Spinal cord (tissue), 10 donors: ENCODE measurements at places on chromosomes 6 and 20.

GRCh38 chr6:136608991-136609390 lies 58.8 kb upstream of the MAP7 start:
- no peak for DNase-seq

DNA sequence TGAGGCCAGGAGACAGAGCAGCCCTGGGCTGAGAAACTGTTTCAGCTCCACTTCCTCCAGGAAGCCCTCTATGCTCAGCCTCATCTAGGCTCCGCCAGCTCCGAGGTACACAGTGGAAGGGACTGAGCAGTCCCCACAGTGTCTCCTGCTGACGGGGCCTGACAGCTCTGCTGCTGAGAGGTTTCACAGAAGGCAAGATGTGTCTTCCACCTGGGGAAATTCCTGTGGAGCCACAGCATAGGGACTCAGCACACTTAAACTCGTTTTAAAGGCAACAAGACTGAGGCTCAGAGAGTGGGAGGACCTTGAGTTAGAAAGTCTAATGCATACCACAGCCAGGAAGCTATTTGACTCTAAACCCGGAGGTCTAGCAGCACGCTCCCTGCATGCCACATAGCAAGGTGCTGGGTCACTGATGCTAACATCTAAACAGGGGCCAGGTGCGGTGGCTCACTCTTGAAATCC lies 6.8 kb downstream of the ADA start:
- DNase-seq, result no peak

- no peak for DNase-seq
These were observed 94.4 kb upstream of the HS3ST5 start for GRCh38 chr6:114437235-114437634.

GRCh38 chr6:14092838-14093789 lies 24.5 kb upstream of the CD83 start:
- peak; percentile 71 for DNase-seq

- DNase-seq, result no peak
These were observed 10.4 kb upstream of the ACTR5 start for GRCh38 chr20:38737887-38738286.

DNA sequence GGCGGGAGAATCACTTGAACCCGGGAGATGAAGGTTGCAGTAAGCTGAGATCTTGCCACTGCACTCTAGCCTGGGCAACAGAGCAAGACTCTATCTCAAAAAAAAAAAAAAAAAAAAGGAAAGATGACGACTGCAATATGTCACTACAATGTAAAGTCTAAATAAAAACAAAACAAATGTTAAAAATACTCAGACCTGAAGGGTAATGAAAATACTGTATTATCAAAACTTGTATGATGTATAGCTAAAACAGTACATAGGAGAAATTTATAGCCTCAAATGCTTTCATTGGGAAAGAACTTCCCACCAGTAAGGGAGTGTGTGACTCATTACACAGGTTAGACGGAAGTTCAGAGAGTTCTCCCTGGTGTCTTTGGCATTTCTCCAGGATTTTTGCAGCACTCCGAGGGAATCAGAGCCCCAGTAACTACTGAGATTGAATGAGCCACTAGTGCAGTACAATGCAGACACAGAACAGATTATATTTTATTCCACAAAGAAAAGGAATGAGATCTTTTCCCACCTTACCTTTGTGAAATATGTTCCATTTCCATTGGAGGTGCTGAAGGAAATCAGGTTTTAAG lies 12.5 kb upstream of the RALGAPB start:
- DNase-seq, result no peak

DNA sequence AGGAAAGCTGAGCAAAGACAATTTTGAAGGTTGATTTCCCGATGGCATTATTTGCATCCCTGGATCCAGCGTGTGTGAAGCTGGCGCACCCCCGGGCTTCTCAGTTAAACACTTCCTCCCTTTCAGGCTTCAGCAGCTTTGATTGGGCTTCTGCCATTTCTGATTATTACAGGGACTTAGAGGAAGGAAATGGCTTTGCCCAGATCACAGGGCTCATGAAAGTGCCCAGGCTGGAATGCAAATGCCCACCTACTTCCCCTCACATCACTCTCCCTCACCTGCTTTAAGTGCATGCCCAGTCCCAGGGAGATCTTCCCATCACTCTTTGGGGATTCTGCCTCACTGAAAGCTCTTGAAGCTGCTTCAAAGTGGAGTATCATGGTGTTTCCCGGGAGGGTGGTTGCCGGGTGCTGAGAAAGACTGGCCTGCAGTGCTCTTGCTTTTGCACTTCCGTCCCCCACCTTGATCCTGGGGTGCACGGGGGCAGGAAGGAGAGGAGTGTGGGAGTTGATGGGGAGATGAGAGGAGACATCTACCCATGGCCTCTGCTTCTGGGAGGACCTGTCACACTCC lies 28.3 kb downstream of the PHACTR3 start:
- peak; percentile 49 for DNase-seq

- DNase-seq, result no peak
These were observed 80.4 kb downstream of the SULF2 start for GRCh38 chr20:47704746-47705496.

DNA sequence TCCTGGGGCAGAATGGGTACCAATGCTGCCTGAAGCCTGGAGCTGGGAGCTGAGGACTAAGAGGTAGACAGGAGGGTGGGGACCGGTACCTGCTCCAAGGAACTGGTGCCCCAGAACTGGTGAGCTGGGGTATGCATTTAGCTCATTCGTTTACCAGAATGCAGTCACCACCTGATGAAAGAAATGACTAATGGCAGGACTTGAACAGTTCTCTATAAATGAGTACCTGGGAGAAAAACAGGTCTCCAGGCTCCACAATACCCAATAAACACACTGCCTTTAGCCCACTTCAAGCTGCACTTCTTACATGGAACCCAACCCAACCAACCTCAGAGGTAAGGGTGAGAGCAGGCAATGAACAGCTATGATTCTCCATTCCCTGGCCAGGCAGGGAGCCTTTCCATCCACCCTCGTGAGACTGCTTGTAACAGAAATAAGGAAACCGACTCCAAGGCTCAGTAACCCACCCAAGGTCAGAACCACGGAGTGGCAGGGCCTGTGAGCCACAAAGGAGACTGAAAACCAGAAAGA lies 15.4 kb downstream of the FKBP1A start:
- no peak for DNase-seq

- no peak for DNase-seq
These were observed 26.0 kb downstream of the KLHL31 start for GRCh38 chr6:53639520-53639919.

DNA sequence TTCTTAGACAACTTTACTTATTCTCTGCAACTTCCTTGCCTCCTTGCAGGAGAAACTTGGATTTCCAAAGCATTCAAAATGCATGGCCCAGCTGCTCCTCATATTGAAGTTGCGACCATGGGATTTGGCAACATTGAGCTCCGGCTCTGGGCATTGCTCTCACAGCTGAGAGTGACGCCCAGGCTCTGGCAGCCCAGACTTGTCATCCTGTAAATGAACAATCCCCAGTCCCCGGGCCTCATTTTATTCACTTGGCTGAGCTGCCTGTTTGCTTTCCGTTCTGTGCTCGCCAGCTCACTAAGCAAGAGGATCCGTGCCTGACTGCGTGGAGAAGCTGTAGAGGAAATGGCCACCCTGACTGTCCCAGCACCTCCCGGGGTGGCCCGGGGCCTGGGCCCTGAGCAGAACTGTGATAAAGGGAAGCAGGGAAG lies 119.5 kb upstream of the CD93 start:
- peak; percentile 75 for DNase-seq

GRCh38 chr6:154689493-154690255 lies 43.5 kb upstream of the SCAF8 start:
- no peak for DNase-seq

DNA sequence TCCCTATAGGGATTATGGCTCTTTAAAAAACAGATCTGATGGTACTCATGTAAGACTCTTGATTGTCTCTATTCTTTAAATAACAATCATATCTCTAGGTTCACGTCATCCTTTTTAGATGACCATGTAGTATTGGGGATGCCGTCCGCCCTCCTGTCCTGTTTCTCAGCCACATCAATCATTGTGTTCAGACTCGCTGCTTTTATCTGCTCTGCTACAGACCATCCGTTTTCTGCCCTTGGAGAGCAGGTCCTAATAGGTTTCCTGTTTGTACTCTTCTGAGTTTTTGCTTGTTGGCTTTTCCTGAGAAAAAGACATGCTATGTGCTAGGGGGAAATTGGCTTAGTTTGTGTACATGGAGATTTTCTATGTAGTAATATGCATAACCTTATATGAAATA lies 76.8 kb downstream of the SASH1 start:
- no peak for DNase-seq

DNA sequence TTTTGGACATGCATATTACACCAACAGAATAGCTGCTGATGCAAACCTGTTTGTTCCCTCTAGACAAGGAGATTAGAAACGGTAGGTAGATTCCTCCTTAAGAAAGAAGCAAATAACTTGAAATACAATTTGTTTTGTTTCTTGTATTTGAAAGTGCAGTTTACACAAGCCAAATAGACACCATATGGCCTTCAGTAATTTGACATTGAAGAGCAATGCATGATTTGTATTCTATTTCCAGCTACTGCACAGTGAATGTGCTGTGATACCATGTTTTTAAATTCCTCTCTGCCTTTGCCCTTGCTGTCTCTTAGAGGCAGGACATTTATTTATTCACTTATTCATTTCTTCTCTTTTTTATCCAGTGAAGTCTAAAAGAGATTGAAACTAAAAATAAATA lies 31.9 kb upstream of the ANKEF1 start:
- no peak for DNase-seq

- no peak for DNase-seq
These were observed 60.1 kb downstream of the TRIM38 start for GRCh38 chr6:26022737-26023136.

- peak; percentile 61 for DNase-seq
These were observed 2.1 kb upstream of the OSBPL2 start for GRCh38 chr20:62236200-62236599.

GRCh38 chr20:32894711-32895355 lies 36.1 kb downstream of the EFCAB8 start:
- DNase-seq, result no peak

GRCh38 chr6:155771822-155772221 lies 316.2 kb upstream of the NOX3 start:
- no peak for DNase-seq

GRCh38 chr20:62879275-62880146 lies 17.9 kb upstream of the TCFL5 start:
- DNase-seq, result no peak

DNA sequence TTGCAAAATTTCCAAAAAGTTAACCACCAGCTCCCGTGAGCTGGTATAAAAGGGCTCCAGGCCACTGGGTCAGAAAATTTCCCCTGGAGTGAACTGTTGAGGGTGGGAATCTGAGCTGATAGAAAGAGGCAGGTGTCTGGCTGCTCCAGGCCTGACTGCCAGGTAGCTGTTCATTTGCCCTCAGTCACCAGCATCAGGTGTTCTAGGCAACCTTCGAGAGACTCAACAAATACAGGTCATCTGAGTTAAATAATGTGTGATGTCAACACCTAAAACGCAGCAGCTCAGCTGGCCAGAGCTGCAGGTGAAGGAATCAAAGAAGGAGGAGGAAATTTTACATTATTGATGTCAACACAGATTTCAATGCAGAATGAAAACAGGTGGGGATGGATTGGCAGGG lies 46.7 kb downstream of the KCNK5 start:
- DNase-seq, result no peak

DNA sequence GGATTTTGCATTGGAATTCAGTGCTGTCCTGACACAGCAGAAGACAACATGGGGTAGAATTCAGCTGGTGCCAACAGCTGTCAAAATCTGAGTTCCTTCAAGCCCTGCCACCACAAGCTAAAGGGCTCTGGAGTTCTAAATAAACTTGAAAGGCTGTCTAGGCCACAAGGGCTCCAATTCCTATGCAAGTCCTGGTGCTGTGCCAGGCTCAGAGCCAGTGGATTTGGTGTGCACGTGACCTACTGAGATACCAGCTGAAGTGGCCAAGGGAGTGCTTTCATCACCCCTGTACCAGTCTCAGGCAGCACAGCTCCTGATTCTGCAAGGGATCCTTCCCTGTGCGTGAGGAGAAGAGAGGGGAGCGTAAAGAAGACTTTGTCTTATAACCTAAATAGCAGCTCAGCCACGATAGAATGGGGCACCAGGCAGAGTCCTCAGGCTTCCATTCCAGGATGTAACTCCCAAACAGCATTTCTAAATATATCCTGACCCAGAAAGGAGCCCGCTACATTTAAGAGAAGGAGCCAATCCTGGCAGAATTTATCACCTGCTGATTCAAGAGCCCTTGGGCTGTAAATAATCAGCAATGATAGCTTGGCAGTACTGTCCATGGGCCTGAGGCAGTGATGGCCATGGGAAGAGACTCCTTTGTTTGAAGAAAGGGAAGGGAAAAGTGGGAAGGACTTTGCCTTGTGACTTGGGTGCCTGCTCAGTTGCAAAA lies 881.2 kb upstream of the EPHA7 start:
- DNase-seq, result no peak
